ENCODE measurements at places on chromosomes 2 and 18.

DNA sequence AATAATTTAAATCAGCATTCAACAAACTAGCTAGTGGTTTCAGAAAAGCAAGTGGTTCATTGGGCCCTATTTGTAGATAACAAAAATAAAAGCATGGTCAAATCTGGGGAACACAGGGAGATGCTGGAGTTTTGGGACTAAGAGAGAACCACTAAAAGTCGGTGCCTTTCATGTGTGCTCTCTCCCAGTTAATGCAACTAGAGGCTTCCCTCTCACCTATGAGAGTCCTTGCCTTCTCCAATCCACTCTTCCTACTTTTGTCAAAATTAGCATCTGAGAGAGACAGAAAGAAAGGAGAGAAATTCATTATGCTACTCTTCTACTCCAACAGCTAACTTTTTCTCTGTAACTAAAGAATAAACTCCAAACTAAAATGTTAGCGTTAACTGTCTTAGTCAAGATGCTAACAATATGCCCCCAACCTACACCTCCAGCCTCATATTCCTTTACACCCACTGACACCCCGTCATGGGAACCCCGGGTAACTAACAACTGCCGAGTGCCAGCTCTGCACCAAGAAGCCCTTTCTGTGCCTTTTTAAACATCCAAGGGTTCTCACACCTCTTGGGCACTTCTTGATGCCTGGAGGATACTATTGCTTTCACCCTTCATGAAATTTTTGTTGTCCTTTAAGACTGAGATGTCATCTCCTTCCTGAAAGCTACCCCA, 133.4 kb downstream of the RBMS1 start:
- DNase-seq: no peak

DNA sequence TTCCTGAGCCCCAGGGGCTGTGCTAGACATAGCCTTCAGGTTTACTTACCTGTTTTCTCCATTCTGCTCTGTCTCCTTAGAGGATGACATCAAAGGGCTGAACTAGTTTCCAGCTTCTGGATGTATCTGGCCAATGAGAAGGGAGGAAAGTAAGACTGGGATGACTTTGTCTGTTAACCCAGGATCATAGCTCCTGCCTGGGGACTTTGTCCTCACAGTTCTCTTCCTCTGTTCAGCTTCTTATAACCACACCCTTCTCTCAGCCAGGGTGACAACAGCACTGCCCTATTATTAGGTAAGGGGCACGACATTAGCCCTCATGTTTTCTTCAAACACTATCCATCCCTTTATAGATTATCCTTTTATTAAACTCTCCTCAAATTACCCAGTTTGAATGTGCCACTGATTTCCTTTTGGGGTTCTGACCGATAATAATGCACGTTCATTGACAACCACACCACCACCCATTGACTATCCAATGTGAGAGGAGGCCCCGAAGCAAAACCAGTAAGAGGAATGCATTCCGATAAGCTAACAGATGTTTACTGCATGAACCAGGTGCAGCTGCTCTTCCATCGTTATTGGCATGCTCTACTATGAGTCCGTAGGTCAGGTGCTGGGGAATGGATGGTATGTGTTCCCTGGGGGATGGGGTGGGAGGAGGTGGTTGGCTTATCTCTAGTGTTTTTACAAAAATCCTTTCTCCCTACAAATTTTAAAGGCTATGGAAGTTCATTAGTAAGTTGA, 23.5 kb downstream of the TSN start:
- no peak for DNase-seq

GRCh38 chr2:85549826-85550225, 10.9 kb downstream of the MAT2A start:
- DNase-seq: no peak

- DNase-seq: no peak
These were observed 33.0 kb upstream of the GLS start for GRCh38 chr2:190847504-190848081.

GRCh38 chr2:127884436-127884835, 1.3 kb downstream of the AMMECR1L start:
- DNase-seq: no peak

DNA sequence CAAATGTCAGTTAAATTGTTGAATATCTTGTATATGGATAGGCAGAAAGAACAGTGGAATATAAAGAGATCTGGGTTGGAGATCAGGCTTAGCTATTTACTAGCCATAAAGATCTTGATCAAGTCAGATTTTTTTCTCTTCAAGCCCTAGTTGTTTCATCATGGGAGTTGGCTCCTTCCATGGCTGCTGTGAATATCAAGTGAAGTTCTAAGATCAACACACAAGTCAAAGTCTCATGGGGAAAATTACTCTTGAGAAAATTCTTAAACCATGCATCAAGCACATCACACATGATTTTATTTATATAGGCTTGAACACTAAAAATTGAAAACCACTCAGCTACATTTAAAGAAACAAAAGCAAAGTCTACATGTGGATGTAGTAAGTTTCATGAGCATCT, 79.8 kb downstream of the C1D start:
- DNase-seq: no peak

GRCh38 chr2:110759411-110759810, 27.0 kb downstream of the ACOXL start:
- DNase-seq: no peak

DNA sequence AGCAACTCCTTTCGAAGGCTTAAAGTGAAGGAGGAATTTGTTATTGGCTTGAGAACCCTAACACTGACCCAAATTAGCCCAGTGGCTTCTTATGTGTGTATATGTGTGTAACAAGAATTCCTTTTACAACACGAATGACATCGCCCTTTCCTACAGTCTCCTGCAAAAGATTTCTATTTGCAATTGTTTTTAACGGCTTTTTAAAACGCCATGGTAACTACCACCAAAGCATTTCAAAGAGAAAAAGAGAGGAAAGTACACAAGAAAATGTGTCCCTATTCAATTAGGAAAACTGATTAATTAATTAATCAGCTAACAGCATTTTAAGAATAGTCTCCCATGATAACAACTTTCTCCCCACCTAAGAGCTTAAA, 58.1 kb downstream of the PAX3 start:
- no peak for DNase-seq

DNA sequence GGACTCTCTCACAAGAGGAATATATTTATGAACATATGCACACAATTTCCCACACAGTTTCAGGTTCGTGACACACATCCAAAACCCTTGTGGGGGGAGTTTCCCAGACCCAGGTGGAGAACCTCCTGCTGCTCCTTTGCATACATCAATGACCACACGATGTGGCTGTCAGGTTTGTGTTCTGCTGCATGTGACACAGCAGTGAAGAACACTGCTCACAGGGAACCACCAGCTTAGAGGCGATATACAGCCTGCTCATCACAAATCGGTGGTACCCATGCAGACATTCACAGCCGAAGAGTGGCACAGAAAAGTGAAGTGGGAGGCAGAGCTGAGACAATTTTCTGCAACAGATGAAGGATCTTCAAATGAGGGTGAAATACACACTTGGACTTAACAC, 175.6 kb upstream of the ZFP36L2 start:
- no peak for DNase-seq

DNA sequence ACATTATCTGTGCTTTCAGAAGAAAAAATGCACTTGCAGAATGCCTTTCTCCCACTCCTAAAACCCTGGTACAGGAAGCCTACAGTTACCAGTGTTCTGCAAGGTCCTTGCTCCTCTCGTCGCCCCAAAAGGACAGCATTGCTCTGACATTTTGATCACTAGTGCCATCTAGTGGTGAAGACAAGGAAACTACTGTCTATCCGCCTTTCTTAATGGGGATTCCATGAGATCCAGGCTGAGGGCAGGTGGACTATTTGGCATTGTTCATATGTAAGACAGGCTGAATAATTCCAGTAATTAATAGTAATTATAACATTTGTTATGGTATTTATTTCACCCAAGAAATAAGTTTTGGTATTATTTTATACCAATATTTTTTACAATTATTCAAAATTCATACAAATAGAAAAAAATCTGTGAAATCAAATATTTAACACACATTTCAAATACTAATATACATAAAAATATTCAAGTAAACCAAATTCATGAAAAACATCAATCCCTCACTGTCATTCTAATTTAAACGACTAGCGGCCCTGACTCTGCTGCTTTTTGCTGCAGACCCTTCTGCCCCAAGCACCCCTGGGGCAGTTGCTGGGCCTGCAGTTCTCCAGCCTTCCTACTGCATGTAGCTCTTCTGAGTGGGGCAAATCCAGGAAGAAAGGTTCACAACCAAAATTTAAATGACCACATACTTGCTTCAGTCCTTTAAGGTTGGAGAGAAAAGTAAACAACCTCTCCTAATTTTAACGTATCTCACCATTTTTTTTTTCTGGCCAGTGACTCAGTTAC, 19.0 kb downstream of the TPGS2 start:
- DNase-seq: peak; percentile 65

- DNase-seq: no peak
These were observed 1368.0 kb upstream of the LRRTM1 start for GRCh38 chr2:81672516-81672915.

DNA sequence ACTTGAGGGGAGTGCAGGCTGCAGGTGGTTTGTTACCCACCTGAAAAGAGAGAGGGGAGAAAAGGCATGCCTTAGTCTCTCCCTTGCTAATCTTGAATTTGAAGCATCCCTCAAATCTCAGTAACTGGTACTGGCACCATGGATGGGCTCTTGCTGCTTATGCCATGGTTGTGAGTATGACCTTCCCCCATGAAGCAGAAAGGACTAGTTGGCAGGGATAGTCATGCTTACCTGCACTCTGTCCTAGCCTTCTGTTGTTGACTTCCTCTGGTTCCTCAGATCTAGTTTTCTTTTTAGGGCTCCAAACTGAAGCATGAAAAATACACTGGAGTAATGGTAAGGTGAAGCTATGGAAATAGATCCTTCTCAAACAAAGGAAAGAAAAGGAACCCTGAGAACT, 191.2 kb downstream of the SPAG16 start:
- DNase-seq: no peak

DNA sequence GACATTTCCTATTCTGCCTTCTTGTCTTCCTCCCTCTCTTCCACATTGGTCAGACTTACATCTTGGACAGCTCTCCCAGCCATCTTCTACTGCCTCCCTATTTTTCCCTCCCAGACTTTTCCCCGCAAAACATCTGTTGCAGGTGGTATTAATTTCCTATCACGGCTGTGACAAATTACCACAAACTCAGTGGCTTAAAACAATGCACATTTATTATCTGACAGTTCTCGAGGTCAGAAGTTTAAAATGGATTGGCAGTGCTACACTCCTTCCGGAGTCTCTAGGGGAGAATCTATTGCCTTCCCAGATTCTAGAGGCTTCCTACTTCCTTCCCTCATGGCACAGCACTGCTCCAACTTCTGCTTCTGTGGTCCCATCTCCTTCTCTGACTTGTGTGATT, 33.3 kb downstream of the STRADB start:
- DNase-seq: no peak

DNA sequence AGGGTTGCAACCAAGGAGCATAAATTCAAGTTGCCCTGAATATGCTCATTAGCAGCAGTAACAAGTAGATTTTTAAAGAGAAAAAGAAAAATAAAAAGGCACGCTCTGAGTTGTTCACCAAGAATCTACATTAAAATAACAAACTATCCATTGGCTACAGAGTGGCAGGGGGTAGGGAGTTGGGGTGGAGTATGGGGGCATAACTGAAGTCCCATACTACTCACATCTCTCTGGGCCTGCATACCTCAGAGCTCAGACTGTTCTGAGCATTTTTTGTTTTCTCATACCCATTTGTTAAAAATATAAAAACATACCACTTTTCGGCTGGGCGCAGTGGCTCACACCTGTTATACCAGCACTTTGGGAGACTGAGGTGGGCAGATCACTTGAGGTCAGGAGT, 31.4 kb downstream of the ORC4 start:
- DNase-seq: no peak

DNA sequence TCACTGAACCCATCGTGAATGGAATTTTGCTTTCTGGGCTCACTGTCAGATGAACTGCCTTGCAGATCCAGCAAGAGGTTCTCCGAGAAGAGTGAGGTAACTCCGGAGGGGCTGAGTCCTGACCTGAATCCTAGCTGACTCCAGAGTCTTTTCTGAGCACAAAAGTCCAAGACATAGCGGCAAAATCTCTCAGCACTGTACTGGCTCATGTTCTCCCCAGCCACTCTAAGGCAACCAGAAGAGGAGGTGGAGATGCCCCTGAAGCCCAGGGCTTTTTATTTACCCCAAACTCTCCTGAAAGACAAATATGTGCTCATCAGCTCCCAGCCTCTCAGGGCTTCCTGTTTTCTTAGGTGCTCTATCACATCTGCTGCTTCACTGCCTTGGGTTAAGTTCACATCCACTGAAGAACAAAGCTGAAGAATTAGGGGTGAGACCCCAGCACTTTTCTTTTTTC, 221.8 kb downstream of the MREG start:
- no peak for DNase-seq

- no peak for DNase-seq
These were observed 266.9 kb downstream of the DSC3 start for GRCh38 chr18:30775629-30776028.

DNA sequence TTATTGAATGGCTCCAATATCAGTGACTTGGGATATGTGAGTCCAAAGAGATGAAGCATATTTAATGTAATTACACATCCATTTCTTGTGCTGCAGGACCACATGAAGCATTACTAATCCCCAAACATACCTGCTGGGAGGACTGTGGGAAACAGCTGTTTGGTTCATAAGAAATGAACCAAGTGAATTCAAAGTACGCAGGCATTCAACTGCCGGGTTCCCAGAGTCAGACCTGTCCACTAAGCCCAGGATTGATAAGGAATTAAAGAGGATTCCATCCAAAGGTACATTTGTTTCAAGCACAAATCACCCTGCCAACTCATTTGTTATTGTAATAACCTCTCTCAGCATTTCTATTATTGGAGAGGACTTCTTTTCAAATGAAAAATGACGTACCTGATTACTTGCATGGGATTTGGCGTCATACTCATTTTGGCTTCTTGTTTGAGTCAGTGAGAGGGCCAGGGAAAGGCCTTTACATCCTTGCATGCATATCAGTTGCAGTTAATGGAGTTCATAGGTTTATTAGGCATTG, 230.7 kb downstream of the TXNL1 start:
- DNase-seq: no peak

DNA sequence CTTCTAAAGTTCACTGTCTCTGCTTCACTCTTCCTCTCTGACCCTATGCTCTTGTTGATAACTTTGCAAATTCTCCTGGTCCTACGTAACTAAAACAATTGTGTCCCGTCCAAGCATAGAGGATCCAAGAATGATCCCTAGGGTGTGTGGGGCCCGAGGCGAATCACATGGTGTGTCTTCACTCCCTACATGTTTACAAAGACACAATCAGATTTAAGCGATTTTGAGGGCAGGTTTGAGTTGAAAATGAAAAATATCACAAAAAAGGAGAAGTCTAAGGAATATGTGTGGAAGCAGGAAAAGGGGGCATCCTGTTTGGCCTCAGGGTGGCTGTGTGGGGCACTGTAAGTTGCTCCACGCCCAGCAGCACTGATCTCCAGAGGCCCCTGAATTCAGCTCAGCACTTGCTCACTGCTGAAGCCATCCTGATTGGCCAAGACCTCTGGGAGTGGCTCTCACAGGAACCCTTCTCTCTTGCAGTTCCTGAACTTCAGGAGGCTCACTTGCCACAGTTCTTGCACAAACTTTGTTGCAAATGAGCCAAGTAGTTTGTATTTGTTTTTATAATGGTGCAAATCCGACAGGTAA, 363.6 kb downstream of the ZNF521 start:
- no peak for DNase-seq

All from GM18507 (cell line).